ENCODE measurements at places on chromosomes 4 and X.
A peak's percentile ranks its signal among the peaks of the same experiment; 100 is the strongest.

DNA sequence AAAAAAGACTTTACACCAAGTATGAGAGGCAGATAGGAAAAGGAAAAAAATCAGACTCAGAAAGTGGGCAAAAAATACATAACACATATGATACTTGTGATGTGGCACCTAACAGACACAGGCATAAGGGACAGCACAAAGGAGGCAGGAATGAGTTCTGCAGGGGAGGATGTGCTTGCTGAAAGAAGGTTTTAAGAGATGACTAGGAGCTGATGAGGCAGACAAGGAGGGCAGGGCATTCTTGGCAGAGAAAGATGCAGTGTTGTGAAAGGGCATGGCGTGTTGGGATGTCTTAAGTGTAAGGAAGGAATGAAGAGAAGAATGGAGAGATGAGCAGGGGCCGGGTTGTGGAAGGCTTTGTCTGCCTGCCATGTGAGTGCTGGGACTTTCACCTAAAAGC lies 49.7 kb upstream of the TMEM154 start:
- no peak for DNase-seq

DNA sequence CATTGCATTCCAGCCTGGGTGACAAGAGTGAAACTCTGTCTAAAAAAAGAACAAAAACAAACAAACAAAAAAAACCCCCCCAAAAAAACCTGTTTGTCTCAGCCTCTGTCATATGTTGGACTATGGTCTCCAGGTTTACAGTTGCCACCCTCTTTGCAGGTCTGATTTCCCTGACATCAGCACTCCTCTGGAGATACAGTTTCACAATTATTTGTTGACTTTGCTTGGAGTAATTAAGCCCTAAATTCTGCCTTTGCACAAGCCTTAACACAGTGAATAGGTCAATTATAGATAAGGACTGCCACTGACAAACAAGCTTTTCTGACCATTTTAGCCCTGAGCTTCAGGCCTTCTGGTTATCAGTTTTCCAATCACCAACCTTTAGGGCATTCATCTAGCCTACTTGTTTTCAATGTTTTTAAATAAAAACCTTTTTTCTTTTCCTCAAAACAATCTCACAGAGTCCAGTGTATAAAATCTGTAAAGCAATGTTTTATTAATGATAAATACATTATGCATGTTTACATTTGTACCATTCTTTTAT lies 20.4 kb upstream of the MAPK10 start:
- DNase-seq, result no peak

- no peak for DNase-seq
These were observed 180.4 kb downstream of the CPEB2 start for GRCh38 chr4:15182600-15183220.

DNA sequence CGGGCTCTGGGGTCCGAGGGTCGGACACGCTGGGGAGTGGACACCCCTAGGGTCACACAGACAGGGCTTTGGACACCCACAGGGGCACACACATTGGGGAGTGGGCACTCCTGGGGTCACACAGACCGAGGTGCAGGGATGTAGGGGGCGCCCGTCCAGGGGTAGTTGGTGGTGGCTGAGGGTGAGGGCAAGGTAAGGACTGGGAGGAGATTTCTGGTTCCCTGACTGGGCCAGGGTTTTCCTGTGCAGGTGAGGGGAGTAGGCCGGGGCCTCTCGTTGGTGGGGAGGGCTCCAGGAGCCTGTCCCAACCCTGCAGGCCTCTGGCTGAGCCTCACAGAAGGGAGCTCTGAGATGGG lies 21.9 kb upstream of the WDR45 start:
- peak; percentile 50 for DNase-seq

DNA sequence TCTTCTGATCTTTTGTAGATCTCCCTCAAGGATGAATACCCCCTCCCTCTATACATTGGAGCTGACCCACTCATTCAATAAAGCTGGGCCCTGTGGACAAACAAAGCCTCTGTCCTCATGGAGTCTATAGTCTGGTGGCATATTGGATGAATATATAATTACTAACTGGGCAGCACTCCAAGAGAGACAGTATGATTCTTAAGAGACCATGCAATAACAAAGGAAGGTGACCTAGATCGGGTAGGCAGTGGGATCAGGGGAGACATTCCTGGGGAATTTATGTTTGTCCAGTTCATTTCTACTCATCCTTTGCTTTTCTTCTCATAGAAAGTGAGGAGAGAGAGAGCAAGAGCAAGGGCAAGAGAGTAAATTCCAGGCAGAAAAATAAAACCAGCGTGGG lies 23.5 kb upstream of the CXCL13 start:
- no peak for DNase-seq

DNA sequence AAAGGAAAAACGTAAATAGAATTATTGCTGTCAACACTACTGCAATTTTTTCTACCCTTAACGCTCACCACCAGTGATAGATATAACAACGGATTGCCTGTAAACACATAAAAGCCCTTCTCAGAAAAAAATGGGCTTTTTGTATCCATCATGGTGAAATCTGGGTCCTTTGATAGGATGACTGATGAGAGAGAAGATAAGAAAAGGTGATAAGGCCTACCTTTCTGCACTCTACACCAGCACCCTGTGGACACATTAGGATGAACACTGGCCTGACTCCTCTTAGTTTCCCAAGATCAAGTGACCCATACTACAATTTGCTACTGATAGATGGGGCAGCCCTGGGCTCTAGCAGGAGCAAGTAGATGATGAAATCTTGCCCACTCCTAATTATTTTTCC lies 112.3 kb upstream of the RAP2C start:
- DNase-seq, result no peak

- no peak for DNase-seq
These were observed 18.1 kb downstream of the LSM6 start for GRCh38 chr4:146193628-146194027.

DNA sequence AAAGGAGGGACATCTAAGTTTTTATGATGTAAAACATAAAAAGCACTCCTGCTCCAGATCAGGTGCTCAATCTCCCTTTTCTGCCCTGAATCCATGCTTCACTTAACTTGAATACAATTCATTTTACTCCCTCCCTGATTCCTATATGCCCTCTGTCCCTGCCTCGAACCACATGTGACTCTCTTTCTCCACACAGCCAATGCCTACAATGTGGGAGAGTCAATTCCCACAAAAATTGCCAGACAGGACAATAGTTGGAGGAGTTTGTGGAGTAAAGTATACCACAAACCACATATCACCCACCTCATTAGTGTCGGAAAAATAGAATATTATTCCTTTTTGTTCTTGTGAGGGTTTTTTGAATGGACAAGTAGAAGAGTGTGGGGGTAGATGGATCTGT lies 9.7 kb downstream of the AMMECR1 start:
- no peak for DNase-seq

- DNase-seq, result no peak
These were observed 75.0 kb upstream of the DHX15 start for GRCh38 chr4:24659241-24659961.

DNA sequence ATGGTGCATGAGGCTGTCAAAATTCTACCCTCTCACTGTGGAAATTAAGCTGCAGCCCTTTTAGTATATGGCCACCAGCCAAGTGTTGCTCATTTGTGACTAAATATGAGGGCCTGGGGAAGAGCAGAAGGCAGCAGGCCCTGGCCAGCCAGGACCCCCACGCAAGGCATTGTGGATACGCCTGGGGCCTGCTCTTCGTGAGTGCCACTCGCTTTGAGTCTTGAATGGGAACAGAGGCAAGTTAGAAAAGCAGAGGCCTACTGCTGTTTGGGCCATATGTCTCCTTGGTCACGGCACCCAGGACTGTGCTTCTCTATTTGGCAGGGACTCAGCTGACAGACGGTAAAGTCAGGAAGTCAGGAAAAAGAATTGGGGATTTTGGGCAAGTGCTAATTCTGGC lies 10.9 kb downstream of the RTL5 start:
- no peak for DNase-seq

- DNase-seq, result no peak
These were observed 80.3 kb downstream of the GPC4 start for GRCh38 chrX:133335027-133335426.

DNA sequence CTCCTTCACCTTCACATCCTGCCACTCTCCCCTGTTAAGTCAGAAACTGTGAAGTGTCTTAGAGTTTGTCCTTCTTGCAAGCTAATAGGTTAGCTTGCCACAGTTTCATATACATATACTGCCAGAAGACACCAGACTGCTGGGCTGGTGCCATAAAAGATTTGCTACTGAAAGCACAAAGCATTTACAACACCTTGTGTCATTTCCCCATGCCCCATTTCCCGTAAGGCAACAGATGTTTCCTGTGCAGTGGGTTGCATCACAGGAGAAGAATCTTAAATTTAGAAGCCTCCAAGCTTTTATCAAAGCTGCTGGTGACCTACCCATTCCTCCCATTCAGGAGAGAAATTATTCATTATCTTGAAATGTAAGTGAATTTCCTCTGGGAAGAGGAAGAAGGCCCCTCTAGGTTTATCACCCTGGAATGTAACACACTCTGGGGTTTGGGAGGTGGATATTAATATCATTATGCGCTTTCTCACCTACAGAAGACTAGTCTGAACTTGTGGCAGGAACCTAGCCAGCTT lies 34.5 kb upstream of the RAB33B start:
- DNase-seq, result no peak

- DNase-seq, result no peak
These were observed 68.5 kb downstream of the CYTL1 start for GRCh38 chr4:4950561-4951290.

DNA sequence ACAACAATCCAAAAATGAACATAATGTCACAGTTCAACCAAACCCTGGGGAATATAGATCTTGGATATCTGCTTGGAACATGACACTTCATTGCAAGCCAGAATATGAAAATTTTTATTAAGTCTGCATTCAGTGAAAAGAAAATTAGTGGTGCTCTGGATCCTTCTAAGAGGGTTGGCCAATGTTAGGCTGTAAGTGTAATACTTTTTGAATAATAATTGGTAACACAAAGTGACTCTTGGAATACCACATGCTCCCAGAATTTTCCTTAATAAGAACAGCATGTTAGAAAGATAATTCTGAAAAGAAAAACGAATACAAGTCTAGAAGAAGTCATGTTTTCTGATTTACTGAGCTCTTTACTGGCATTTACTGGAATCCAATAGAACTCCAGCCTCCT lies 175.8 kb downstream of the RASL11B start:
- DNase-seq, result no peak

DNA sequence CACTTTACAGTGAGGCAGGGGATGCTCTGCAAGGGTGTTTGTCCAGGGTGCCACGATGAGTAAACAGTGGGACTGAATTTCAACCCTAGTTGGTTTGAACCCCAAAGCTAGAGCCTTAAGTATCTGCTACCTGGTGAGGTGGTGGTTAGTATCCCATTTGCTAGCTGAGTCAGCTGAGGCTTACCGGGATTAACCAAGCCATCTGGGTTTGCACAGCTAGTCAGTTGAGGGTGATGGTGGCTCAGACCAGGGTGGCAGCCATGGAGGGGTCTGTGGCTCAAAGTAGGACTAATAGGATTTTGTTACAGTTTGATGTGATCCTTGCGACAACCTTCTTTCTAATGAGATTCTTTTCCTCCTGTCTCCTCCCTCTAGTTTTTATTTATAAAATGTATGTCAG lies 1.9 kb downstream of the EVC start:
- DNase-seq, result no peak
